ENCODE measurements at places on chromosomes 11 and 22. TPM values are rescaled to one million over a fixed set of nuclear protein-coding genes. Genes with fewer than 3 reads are reported as not detected.

Gene OR2AT4
- total RNA-seq = not detected

Gene B4GALNT4
- not detected for total RNA-seq

Gene SCGB1C1
- total RNA-seq = not detected

Gene TSGA10IP
- not detected for total RNA-seq

Gene DNAJB13
- 1.2 TPM for total RNA-seq

- no peak for DNase-seq
These were observed 78.4 kb downstream of the NAV2 start for GRCh38 chr11:19790831-19791552.

DNA sequence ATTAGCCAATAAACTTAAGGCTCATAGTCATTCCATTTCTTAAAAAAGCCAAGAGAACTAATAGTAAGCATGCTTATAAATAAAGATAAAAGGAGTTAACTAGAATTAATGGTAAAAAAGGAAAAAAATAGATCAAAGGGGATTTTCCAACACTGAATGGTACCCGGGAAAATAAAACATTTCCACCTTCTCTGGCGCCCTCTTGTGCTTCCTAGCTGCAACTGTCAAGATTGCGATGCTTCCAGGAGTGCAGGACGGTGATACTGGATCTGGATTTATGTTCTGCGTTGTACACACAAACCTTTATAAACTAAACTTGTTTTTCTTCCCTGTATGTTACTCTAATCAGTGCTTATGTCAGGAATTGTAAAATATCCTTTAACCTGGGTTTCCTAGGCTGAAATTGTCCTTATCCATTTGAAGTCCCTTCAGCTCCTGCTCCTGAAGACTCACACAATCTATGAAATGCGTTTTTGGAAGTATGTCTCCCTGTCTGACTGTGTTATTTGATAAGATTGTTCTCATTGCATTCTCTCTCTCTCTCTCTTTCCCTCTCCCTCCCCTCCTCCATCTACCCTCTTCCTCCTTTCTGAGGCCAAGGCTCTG lies 9.6 kb upstream of the HTATIP2 start:
- peak; percentile 40 for DNase-seq

GRCh38 chr22:35972559-35972958 lies 56.1 kb downstream of the RBFOX2 start:
- DNase-seq = no peak

DNA sequence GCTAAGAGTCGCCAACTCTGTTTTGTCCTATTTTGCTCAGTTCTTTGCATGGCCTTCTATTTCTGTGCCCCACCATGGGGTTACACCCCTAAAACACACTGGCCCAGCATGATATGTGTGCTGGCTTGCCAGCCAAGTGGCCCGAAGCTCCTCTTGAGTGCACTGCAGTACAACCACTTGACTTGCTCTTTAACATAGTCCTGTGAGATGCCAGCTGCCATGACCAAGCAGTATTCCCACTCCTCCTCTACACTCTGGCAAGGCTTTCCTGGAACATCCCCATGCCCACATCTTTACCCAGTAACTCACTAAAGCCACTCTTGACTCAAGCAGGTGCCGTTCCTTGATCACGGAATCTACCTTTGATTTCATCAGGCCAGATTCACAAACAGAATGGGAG lies 102.9 kb upstream of the GAL start:
- DNase-seq = no peak

DNA sequence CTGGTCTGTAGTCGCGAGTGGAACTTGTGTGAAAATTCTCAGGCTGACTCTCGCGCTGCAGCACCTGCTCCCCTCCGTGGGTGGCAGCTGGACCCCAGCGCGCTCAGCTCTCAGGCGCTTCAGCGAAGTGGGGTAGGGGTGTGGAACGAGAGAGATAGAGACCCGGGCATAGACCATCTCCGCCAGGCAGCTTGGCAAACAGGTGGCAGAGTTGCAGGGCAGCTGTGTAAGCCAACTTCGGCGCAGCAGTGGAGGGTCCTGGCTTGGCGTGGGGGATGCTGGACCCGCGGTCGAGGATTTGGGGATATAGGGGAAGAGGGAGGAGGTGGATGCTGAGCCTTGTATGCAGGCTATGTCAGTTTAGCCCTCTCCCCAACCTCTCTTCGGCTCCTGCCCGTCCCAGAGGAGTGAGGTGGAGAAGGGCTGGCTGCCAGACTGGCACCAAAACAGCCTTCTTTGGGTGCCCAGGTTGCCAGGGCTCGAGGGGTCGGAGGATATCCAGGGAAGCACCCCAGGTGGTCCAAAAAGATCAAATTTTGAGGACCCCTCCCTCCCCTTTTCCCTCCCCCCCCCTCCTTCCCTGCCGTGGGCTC lies 746 bp upstream of the CALCB start:
- DNase-seq = no peak

DNA sequence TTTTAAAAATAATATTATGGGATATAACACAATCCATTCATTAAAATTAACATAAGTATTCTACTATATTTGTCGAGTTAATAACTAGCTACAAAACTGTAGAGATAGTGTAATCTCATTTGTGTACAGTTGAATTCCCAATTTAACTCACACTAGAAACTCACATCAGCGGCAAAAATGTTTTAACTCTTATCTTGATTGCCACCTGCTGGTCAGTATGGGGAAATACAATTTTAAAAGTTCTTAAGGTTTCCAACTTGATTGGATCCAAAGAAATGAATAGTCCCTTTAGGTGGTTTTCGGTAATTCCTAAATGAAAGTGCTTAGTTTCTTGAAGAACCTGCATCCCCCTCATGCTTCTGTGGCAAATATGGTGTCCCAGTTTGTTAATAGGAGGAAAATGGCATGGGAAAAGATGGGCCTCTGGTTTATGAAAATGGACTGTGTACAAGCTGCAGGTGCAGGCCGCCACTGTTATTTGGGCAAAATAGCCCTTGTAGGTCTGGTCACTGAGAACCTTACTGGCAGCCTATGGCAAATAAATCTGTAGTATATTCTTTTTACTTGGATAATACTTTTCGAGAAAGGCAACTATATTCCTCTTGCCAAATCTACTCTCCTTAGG lies 33.7 kb upstream of the SLC17A6 start:
- peak; percentile 15 for DNase-seq

GRCh38 chr11:123603666-123604065 lies 50.8 kb downstream of the SCN3B start:
- no peak for DNase-seq

- DNase-seq = no peak
These were observed 7.5 kb upstream of the KCNJ11 start for GRCh38 chr11:17395978-17396377.

DNA sequence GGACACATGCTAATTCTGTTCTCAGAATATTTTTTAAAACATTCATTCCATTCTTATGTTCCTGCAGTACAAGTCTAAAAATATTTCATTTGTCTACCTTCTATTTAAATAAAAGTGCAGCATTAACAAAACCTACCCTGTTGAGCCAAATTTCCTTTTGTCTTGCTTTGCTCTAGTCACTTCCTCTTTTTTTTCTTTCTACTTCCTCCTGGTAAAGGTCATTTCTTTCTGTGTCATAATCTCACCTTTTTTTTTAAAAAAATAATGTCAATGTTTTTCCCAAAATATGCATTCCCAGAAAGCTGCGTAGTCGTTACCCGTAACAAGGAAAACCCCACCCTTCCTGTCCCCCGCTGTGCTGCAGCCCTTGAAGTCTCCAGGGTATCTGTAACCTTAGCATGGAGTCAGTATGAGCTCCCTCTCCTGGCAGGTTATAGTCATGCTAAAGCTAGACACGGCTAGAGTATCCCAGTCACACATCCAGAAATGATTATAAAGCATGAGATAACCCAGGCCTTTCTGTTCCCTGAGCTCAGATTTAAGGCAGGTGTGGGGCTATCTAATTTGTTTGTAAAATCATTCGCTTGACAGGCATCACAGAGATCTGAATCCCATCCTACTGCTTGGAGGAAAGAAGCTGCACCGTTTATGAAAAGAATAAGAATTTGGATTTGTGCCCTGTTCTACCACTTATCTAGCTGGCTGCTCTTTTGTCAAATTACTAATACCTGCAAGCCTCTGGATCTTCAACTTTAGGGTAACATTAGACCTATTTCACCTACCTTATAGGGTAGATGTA lies 51.1 kb upstream of the EED start:
- DNase-seq = peak; percentile 87

DNA sequence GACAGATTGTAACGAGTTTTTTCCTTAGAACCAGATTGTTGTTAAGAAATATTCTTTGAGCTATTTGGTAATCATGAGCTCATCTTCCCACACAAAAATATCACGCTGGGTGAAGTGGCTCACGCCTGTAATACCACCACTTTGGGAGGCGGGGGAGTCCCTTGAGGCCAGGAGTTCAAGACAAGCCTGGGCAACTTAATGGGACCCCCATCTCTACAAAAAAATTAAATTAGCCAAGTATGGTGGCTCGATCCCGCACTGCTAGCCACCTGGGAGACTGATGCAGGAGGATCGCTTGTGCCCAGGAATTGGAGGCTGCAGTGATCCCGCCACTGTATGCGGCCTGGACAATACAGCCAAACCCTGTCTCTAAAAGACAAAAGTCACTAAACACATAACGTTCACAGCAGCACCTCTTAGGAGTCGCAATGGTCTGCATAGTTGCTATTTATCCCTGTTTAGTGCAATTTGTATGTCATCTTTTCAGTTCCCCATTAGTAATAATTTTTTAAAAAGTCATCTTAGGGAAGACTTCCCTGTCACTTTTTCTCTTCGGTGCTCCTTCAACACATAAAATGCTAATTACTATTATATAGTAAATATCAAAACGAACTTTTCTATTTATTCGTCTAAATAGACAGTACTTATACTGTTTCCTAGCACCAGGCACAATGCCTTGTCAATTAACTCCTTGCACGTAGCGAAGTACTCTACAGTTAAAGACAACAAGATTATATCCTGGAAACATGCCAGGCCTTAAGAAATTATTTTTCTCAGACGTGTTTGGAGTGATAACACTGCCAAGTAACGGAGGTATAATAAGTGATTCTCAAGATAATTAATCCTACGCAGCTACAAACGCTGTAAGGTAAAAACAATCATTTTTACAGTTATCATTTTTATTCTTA lies 1.1 kb downstream of the ST13 start:
- peak; percentile 7 for DNase-seq
